ENCODE measurements at places on chromosomes 7 and 10.

DNA sequence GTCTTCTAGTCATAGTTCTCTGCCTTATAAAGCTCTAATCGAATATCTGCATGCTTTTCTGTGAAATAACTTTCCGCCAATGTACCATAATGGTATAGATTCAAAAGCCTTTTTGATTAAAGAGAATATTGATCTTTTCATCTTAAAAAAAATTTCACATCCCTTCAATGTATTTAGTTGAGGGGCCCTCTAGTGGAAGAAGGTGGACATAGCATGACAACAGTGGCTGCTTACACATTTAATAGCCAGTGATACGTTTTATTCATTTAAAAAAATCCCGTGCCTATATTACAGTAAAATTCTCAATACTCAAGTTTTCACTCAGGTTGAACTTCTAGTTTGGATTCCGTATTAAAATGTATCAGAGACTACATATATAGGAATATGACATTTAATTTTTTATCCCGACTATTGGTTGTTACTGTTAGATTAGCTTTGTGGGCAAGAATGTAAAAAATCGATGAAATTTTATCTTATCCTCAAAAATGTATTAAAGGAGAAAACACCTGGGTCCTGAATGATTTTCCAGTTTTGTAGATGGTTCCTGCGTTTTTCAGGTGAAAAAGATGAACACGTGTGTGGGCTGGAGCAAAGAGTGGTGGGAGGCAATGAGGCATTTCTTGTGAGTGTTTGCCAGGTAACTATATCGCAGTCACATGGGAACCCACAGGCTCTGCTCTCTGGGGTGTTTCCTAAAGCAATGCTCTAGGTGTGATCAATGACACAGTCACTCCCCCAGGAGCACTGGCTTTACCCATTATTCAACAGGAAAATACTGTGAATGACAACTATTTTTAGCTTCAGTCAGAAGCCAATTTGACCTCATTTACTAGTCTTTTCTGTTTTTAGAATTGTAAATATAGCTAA is 24.1 kb upstream of the PNLIP start:
- DNase-seq: no peak

GRCh38 chr10:124091646-124092249 is 1.6 kb downstream of the CHST15 start:
- peak; percentile 67 for DNase-seq

GRCh38 chr10:77417359-77417758 is 220.2 kb downstream of the KCNMA1 start:
- DNase-seq: no peak

DNA sequence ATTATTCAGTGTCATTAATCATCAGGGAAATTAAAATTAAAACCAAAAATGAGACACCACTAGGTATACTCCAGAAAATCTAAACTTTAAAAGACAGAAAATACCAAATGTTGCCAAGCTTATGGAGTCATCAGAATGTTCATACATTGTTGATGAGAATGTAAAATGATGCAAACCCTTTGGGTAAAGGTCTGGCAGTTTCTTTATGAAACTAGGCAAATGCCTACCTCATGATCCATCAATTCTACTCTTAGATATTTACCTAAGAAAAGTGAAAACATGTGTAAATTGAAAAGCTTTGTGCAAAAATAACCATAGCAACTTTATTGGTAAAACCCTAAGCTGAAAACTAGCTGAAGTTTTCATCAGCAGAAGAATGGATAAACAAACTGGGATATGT is 329.5 kb upstream of the MEOX2 start:
- no peak for DNase-seq

DNA sequence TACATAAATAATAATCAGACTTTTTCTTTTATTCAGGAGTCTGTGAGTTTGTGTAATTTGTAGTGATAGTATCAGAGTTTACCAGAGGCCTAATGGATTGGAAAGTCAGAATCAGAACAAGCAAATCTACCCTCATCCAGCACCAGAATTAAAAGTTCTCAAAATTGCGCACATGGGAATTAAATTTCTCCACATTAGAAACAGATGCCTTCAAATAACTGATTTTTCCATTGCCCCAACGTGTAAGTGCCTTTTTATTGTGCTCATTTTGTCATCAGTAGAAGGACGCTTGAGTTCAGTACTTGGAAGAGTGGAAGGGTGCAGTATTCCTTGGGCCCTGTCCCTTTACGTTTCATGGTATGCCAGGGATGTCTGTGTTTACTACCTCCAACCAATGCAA is 32.8 kb downstream of the BICC1 start:
- DNase-seq: no peak

DNA sequence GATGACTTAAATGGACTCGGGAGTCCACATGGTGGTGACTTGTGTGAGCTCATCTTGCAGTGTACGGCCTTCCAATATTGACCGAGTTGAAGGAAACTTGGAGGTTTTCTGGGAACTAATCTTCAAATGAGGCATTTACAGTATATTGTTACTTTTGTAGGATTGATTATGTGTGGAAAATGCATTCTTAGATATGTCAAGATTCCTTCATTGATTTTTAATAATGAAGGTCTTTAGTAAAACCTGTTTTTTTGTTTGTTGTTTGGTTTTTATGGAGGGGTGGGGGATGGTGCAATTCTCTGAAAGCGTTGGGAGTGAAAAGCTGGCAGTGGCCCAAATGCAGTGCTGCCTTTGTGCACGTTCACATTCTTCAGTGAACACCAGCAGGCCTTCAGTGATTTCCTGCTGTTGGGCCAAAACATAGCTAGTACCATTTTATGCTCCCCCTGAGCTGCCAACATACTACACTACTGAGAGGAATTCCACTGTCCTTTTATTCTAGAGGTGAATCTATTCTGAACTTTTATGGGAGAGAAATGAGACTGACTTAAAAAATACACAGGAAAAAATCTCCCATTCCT is 50.4 kb downstream of the CCNY start:
- DNase-seq: no peak

DNA sequence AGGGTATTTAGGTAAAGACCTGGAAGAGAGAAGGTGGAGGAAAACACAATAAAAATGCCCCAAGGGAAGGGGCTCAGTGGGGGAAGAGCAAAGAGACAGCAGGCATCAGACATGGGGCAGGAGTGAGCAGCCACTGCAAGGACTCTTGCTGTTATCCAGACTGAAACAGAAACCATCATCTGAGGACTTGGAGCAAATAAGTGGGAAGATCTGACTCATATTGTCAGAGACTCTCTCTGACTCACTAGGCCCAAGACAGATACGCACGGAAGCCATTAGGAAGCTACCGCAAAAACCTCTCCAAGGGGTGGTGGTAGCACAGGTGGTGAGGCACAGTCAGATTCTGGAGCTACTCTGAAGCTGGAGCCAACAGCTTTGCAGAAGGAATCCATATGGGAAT is 110.7 kb downstream of the RNF32 start:
- DNase-seq: no peak

GRCh38 chr10:78450807-78451485 is 417.3 kb downstream of the RPS24 start:
- peak; percentile 5 for DNase-seq

- DNase-seq: no peak
Measured at GRCh38 chr7:36526863-36527548, 137.3 kb downstream of the ANLN start.
